GM12865 (cell line): ENCODE measurements at places on chromosomes 11 and 22.
A peak's percentile ranks its signal among the peaks of the same experiment; 100 is the strongest.

DNA sequence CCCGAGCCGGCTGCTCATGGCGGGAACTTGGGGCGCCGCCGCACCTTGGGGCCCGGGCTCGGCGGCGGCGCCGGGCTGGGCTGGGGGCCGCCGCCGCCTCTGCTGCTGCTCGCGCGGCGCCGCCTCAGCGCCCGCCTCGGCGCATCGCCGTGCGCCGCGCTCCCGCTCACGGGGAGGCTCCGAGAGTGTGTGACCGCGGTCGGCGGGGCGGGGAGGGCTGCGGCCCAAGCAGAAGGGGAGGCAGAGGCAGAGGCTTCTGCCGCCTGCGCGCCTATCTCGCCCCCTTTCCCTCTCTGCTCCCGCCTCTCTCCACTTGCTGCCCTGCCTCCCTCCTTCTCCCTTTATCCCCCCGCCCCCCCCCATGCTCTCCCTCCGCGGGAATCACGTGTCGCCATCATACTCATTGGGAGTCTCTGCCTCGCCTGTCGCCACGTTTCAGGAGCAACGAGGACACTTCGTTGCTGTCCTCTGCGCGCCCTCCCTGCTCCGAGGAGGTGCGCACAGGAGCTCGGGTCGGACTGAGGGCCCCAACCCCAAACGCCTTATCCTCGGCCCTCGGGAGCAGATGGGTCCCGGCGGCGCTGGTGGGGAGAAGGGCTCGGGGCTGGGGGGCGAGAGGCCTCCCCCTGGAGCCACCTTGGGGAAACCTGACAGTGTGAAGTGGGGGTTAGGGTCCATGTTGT, at the start of gene GUCY1A2:
TSS of gene GUCY1A2 (minus strand) at position 258 of the 683 bp plus-strand sequence. CDS start 421 bp downstream, outside the sequence.
- peak; percentile 15 for DNase-seq

DNA sequence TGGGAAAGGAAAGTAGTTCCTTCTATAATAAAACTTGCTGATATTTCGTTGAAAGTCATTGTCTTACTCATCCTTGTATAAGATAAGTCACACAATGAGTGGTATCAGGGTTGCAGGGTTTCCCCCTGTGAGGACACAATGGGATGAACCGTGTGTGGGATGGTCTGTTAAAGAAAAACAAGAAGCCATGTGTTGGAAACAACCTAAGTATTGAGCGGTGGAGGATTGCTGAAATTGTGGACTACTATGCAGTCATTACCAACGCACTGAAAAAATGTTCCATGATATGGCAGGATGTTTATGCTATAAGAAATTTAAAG, 28.6 kb downstream of the PTPRJ start:
- peak; percentile 84 for DNase-seq

DNA sequence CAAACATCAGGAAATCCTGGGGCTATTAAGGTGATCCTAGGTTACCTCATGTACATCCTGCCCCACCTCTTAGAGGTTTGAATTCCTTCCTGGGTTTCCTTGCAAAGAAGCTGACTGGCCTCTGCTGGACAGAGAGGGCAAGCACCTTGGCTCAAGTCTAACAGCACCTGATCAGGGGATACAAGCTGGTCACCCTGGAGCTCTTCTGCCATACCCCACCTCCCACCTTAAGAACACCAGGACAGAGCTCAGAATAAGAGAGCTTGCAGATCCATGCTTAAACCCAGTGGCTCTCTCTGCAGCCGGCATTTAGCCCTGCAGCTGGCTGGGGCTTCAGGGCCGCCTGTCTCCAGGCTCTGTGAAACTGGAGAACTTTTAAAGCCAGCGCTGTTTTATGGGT, 386.6 kb upstream of the NARS2 start:
- peak; percentile 9 for DNase-seq

- no peak for DNase-seq
Observed at GRCh38 chr11:116697011-116697410, 75.8 kb downstream of the BUD13 start.

DNA sequence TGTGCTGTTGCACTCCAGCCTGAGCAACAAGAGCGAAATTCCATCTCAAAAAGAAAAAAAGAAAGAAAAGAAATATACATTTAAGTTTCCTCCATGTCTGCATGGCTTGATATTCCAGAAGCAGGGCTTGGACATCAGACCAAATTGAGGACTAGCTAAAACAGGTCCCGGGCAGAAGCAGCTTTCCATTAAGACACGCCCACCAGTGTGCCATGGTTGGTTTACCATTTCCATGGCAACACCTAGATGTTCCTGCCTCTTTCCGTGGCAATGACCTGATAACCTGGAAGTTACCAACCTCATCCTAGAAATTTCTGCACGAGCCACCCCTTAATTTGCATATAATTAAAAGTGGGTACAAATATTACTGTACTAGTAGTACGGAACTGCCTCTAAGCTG, 111.3 kb downstream of the NAT10 start:
- no peak for DNase-seq

DNA sequence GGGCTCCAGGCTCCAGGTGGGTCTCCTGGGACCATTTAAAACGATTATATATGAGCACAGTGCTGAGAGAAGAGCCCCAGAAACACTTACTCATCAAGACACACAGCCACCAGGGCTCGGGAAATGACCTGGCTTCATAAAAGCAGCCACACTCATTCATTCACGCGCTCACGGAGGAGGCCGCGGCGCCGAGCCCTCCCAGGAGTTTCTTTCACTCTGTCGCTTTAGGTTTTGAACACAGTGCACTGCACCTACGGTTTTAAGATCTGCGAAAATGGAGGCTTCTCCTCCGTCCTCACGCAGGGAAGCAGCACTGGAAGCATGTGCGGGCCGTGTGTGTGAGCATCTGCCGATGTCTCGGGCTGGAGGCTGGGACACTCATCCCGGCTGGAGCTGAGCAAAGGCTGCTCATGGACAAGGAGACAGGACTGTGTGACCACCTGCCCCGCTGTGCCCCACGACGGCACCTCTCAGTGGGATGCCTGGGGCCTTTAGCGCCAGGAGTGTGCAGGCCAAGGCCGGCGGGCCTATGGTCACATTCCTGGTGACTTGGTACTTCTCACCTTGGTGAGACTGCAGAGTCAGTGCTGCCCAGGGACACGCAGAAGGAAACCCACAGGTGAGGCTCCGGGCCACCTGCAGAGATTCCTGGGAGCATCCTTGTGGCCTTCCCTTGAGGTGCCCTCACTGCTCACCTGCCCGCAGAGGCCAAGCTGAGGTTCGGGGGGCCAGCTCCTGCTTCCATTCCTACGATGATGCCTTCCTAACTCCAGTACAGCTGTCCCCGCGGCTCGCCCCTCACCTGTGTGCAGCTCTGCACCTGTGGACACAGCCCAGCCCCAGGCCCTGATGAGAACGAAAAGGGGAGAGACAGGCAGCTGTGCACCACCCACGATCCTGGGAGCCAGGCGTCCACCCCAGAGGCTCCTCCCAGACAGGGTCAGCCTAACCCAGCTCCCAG, 872.0 kb downstream of the BRD1 start:
- DNase-seq: no peak

GRCh38 chr11:59755701-59756557, 753 bp downstream of the STX3 start:
- DNase-seq: no peak

GRCh38 chr11:64864473-64865285, 13.7 kb downstream of the EHD1 start:
- DNase-seq: peak; percentile 90

GRCh38 chr11:70060611-70061293, 17.4 kb upstream of the ANO1 start:
- DNase-seq: no peak

DNA sequence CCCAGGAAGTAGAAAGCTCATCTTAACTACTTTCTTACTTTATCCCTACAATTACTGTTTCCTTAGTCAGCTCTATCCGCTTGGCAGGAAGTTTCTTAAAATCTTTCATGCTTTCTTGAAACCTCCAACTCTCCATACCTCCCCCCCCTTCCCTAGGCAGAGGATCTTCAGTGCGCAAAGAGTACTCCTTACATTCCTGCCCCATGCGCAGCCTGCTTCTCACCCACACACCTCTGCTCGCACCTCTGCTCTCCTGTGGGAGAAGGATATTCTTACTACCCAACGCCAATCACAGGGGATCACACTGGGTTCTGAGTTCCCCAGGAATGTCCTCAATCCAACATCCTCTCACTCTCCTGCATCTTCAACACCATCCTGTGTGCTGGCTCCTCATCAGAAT, 12.3 kb downstream of the TCF20 start:
- DNase-seq: no peak
